ENCODE measurements at places on chromosomes 5 and 9.

DNA sequence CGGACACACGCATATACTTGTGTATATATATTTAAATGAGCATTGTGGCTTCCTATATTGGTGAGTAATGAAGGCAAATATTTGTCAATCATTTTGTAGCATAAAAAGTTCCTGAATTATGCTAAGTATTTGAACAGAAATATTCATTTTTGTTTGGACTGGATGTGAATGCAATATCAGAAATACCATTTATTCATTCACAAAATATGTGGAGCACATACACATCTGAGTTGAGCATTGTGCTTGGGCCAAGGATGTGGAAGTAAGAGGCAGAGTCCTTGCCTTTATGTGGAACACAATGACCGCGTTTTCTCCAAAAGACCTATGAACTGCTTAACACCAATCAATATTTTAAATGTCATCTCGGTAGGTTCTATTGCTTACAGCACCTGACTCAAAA lies 1086.5 kb downstream of the NR2F1-AS1 start:
- DNase-seq, result no peak

- DNase-seq, result no peak
Observed at GRCh38 chr5:145160679-145161078, 674.5 kb downstream of the PRELID2 start.

DNA sequence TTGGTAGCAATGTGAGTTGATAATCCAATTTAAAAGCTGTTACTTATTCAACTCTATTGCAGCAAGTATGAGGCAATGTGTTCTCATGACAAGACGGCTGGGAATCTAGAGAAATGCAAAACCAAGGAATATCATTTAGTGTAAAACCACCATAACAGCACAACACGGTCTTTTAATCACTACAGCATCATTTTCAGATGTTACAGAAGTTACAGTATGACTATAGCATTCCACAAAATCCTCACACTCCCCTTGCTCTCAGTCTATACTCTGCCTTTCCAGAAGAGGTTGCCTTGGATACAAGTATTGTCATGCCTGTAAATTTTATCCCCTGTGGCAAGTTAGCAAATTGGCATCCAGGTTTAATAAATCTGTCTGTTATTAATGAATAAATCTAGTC lies 28.6 kb upstream of the TAS2R1 start:
- DNase-seq, result no peak

DNA sequence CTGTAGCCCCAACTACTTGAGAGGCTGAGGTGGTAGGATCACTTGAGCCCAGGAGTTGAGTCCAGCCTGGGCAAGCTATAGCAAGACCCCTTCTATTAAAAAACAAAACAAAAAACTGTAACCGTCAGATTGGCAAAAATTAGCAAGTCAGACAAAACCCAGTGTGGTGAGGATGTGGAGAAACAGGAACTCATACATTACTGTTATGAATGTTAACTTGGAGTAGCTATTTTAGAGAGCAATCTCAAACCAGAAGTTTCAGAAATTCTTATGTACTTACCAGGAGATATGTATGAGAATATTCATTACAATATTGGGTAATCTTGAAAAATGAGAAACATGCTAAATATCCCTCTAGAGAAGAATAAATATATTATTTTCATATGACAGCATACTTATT lies 120.3 kb downstream of the INVS start:
- DNase-seq, result no peak

- no peak for DNase-seq
Observed at GRCh38 chr5:58887721-58888409, 305.0 kb downstream of the RAB3C start.

DNA sequence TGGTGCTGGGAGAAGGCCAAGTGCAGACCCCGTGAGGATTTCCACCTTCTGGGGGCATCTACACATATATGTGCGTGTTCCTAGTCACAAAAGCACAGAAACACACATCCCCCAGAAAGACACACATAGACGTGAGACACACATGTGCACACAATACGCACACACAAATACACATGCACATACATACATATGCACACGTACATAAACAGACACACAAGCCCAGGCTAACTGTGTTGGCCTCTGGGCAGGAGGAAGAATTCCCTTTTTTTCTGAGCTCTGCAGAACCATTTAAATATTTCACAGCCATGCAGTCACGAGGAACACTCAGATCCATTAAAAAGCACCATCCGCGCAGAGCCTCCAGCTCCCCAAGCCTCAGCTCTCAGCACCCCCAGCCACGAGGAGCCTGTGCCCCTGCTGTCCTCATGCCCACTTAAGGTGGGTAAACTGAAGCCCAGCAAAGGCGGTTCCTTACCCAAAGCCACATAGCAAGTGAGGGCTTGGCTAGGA lies 5.3 kb downstream of the NINJ1 start:
- no peak for DNase-seq

DNA sequence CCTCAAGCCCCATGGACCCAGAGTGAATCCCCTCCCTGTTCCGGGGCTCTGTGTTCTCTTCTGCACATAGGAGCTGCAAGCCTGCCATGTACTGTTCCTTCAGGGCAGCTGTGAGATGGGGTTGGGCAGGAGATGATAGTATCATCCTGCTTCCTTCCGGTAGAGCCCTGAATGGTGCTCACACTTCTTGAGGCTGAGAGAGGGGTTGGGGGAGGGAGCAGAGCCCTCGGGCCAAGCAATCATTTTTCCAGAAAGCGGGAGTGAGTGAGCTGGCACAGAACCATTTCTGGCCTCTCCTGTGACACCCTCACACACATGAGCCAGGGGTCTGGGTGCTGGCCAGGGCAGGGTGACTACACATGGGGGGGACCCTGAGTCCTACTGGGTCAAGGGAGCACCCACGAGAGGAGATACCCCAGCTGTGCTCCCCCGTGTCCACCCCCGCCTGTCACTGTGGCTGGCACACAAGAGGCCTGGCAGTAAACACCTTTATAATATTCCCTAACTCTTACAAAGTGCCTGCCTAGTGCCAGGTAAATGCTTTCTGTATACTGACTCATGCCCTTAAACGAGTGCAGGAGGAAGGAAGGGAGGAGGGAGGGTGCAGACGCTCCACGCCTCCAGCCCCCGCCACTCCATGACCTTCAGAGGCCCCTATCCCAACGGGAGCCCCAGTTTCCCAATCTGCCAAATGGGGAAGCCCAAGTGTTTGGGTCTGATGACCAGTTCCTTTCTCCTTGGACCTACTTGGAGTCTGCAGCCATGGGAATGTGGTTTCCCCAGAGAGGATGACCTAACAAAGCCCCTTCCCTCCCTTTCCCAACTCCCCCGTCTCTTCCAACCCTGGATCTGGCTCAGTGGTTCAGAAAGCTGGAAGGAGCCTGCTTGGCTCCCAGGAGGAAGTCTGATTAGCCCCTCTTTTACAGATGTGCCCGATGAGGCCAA lies 15.5 kb downstream of the AKNA start:
- peak; percentile 39 for DNase-seq

DNA sequence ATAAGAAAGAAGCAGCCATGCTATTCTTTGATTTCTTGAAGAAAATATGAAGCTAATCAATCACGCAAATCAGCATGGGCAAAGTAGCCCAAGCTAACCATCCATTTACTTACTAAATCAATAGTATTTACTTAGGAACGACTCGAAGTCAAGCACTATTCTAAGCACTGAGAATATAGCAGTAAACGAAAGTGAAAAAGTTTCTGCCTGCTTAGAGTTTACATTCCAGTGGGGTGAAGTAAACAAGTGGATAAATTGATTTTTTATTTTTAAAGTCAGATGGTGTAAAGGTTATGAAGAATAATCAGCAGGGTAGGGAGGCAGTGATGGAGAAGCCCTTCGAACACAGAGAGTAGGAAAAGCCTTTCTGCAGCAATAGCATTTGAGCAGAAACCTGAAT lies 5.5 kb downstream of the TSTD2 start:
- DNase-seq, result no peak

- DNase-seq, result no peak
Observed at GRCh38 chr5:55052383-55052931, 28.4 kb downstream of the GZMK start.

- DNase-seq, result no peak
Observed at GRCh38 chr5:1144638-1145396, 33.0 kb upstream of the SLC12A7 start.

GRCh38 chr9:97271292-97271691 lies 36.2 kb upstream of the CCDC180 start:
- DNase-seq, result no peak

DNA sequence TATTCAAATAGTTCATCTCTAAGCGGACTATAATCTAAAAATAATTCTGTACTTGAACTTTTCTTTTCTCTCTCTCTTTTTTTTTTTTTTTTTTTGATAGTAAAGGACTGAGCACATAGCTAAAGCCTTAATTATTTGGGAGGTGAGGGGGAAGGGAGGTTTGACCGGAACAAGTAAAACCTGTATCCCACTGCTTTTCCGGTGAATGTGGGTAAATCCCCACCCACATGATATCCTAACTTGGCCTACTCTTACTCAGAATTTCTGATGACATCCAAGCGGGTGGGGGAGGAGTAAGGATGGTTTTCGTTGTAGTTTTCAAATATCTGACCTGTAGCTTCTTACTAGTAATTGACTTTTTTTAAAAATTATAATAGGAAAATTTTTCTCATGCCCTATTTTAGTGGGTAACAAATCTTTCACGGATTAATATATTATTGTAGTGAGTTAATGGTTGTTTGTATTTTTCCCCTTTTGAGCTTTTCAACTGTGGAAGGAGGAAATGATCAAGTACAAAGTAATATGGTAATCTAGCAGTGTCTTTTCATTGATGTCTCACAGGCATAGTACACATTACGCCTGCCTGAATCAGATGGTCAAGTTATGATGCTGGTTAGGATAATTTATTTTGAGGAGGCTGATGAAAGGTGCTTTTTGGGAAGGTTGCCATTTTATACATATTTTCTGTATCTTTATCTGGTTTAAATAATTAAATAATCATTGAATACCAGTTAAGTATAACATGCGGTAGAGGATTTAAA lies 2.2 kb upstream of the ELL2 start:
- no peak for DNase-seq

- DNase-seq, result no peak
Observed at GRCh38 chr5:79261897-79262296, 26.0 kb downstream of the JMY start.

DNA sequence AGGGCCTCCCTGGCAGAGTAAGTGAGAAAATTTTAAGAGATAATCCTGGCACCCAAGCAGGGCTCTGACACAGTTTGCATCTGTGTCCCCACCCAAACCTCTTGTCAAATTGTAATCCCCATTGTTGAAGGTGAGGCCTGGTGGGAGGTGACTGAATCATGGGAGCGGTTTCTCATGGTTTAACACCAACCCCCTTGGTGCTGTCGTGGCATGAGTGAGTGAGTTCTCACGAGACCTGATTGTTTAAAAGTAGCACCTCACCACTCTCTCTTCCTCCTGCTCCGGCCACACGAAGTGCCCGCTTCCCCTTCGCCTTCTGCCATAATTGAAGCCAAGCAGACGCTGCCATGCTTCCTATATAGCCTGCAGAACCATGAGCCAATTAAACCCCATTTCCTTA lies 80.1 kb downstream of the FBXW11 start:
- DNase-seq, result no peak

DNA sequence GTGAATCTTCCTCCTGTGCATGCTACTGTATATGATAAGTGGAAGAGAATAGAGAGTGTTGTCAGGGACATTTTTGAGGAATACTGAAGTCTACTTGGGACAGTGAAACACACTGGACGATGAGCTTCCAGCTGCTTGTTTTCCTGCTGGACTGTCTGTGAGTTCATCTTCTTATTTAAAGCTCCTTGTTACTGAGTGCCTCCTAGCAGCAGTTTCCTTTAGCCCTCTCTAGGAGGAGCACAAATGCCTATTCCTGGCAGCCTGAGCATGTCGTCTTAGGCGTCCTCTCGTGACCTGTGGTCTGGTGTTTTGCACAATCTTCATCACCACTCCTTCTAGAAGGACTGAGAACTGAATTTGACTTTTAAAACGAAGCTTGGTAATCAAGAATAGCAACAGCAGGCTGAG lies 43.8 kb downstream of the ANKRD33B start:
- peak; percentile 39 for DNase-seq

DNA sequence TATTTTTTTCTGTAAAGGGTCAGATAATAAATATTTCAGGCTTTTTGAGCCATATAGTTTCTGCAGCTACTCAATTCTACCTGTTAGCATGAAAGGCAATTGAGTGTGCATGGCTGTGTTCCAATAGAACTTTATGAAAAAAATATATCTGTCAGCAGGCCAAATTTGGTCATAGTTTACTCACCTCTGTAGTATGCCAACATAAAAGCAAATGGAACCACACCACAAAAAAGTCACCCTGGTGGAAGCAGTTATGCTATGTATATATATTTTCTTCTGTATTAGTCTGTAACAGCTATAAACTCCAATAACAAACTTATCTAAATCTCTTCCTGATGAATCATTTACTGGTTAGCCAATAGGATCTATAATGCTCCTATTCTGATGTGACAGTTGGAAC lies 3.4 kb downstream of the SLC38A9 start:
- DNase-seq, result no peak

DNA sequence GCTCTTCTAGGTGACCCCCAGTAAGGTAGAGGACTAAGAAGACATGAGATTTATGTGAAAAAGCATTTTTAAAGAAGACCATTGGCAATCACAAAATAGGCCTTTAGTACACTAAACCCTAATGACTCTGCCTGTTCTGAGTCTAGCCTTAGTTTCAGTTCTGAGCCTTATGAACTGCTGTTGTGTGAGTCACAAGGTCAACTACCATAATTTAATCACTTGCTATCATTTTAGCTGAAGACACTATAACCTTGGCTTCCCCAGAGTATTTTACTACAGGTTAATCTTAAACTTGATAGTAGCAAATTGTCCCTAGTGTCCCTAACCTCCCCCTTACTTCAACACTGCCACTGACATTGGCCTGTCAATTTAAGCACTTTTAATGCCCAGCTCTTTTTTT lies 34.4 kb downstream of the APC start:
- no peak for DNase-seq

DNA sequence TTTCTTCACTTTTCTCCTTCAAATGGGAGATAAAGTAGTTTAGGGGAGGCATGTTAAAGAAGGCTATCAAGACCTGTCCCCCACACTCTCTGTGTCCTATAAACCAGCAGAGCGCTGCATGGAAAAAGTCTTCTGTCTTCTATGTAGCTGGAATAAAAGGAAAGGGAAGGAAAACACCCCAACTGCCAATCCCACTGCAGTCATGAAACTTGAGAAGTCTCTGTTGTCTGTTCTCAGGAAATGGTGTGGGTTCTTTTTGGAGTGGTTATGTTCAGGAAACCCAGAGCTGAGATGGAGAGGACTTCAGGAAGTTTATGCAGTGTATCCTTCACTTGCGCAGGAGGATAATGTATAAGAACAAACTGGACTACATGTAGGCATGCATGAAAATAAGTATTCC lies 274.3 kb downstream of the GAS1 start:
- DNase-seq, result no peak

DNA sequence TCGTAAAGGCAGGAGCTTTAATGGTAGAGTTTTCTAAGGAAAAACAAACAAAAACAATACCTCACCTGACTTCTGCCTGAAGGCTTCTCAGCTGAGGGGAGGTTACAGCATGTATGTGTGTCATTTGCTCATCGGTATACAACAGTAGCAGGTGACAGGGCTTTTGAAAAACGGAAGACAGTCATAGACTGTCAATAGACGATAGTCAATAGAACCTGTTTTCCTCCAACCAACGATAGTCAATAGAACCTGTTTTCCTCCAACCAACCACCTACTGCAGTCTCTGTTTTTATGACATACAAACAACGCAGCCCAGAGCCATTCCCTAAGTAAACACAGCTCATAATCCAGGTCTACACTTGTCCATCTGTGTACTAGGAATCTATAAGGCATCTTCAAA lies 74.6 kb downstream of the RETREG1 start:
- no peak for DNase-seq

Data from CD4-positive, alpha-beta T cell treated with Interferon gamma for 1 hour (primary cell).